ENCODE measurements at places on chromosomes 2 and 18.

- DNase-seq = no peak
These were observed 59.6 kb downstream of the GALNT14 start for GRCh38 chr2:31078579-31079105.

DNA sequence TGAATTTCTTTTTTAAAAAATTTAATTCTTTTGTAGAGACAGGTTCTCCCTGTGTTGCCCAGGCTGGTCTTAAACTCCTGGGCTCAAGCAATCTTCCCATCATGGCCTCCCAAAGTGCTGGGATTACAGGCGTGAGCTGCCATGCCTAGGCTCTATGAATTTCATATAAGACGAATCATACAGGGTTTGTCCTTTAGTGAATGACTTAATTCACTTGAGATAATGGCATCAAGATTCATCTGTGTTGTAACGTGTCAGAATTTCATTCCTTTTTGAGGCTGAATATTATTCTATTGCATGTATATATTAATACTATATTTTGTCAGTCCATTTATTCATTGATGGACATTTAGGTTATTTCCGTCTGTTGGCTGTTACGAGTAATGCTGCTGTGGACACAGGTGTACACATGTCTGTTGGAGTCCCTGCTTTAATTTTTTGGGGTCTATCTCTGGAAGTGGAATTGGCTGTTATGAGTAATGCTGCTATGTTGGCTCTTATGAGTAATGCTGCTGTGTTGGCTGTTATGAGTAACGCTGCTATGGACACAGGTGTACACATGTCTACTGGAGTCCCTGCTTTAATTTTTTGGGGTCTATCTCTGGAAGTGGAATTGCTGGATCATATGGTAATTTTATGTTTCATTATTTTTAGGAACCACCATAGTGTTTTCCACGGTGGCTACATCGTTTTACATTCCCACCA lies 210.6 kb downstream of the CAMKMT start:
- no peak for DNase-seq

GRCh38 chr2:61853847-61854563 lies at the start of gene FAM161A:
Gene FAM161A, minus strand, starts transcription at chr2:61854060. Its CDS starts 19 bp downstream, at chr2:61854041.
- peak; percentile 90 for DNase-seq

DNA sequence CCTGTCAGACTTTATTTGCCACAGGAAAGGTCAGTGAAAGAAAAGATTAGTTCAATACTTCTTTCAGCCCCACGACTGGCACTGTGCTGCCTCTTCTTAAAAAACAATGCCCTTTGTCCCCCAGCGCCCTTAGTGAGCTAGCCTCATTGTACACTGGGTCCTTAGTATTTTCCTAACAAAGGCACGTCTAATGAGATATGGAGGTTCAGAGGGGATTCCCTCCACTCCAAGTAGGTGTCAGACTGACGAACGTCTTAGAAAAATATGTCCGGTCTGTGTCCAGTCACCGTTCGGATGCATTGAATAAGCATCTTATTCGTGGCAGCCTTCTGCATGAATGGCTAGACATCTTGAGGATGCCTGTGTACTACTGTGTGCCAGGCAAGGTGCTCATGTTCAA lies 1.1 kb downstream of the FECH start:
- no peak for DNase-seq

DNA sequence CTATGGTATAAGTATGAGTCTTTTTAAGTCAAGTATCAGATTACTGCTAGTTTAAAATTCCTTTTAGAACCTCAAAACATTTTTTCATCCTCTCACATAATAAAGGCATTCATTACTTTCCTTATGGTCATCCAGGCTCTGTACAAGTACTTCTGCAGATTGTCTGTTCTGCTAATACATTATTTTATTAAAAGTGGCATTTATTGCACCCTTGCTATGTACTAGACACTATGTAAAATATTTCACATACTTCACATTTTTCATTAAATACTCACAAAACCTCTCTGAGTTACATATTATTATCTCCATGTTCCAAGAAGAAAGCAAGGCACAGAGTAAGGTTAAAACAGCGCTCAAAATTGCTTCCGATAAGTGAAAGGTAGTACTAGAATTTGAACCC lies 84.1 kb downstream of the RAPH1 start:
- no peak for DNase-seq

- DNase-seq = no peak
These were observed 83.7 kb upstream of the UBXN4 start for GRCh38 chr2:135657806-135658582.

DNA sequence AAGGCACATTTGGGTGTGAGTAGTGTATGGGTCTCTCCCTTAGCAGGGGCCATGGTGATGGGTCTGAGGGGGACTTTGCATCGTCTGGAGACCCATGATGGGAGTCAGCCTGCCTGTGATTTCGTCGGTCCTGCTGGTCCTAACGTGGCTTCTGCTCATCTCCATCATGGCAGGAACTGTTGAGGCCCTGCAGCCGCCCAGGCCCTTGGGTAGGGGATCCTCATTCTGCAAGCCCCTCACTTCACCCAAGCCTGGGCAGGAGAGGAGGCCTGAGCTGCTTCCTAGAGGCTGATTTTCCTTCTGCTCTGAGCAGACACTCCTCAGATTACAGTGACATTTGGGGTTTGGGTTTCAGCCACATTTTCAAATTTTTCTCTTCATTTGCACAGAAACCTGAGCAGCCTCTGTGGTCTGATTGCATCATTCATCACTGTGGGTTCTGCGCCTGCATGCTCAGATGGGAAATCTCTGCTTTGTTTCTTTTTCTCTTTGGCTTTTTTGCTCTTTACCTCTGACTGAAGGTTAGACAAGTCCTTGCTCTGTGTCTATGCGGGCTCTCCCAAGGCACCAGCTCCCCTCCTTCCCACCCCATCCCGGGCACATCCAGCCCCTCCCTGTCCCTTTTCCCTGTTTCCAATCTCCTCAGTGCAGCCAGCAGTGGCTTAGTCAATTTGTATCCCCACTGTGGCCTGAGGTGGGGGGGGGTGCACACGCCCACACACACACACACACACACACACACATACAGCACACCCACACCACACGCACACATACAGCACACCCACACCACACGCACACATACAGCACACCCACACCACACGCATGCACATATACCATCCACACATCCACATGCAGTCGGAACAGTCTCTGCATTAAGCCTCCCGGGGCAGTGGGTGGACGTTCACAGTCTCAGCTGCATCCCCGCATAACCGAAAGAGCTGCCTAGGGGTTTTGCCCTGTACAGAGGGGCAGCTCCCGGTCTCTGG lies 305.4 kb upstream of the HS6ST1 start:
- no peak for DNase-seq

- no peak for DNase-seq
These were observed 29.1 kb upstream of the SCLY start for GRCh38 chr2:238031751-238032150.

- no peak for DNase-seq
These were observed 39.8 kb downstream of the VSNL1 start for GRCh38 chr2:17580319-17580715.

- DNase-seq = no peak
These were observed 39.6 kb upstream of the STAT4 start for GRCh38 chr2:191190435-191190834.
